Activated B cell treated with CpG ODN at 0.5 μM for 24 hours (primary cell): ENCODE measurements at places on chromosomes 2 and 18. TPM values are rescaled to one million over a fixed set of nuclear protein-coding genes. Genes with fewer than 3 reads are reported as not detected.

- H3K27me3 ChIP-seq: no peaks in the 10 kb centered on the region
- no peak for DNase-seq
- H3K4me3 ChIP-seq: no peak overlapping the region
Observed at GRCh38 chr2:1812926-1813325, 68.6 kb upstream of the PXDN start.

GRCh38 chr2:17617516-17617915 lies 77.0 kb downstream of the VSNL1 start:
- no peaks in the 10 kb centered on the region for H3K4me1 ChIP-seq
- peaks cover 20% of the 10 kb centered on the region for H3K27me3 ChIP-seq
- H3K27ac ChIP-seq: no peak overlapping the region
- no peak overlapping the region for H3K4me3 ChIP-seq

DNA sequence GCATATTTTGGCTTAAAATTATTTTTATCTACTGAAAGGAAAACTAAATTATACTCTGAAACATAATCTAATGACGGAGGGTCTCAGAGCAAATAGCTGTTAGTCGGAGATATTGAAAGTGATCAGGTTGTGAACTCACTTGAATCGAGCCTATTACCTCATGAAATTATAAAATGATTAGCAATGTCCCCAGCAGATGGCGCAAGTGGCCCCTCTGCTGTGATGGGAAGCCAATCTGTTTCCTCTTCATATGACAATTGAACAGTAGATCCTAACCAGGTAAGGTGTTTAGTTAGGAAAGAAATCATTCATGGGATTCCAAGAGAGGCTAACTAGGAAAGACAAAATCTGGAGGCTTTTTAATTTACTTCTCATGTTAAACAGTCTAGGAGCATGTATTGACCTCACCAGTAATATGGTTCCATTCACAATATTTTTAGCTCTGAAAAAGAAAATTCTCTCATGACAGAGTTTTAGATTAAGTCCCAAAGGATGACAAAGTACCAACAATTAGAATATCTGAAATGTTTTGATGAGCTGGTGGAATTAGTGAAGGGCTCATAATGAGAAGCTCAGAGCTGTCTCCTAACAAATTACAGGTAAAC lies 29.9 kb upstream of the MPPE1 start:
- peak; percentile 47 for DNase-seq
- no peaks in the 10 kb centered on the region for H3K27me3 ChIP-seq
- H3K4me3 ChIP-seq: no peak overlapping the region
- no peaks in the 10 kb centered on the region for H3K36me3 ChIP-seq

DNA sequence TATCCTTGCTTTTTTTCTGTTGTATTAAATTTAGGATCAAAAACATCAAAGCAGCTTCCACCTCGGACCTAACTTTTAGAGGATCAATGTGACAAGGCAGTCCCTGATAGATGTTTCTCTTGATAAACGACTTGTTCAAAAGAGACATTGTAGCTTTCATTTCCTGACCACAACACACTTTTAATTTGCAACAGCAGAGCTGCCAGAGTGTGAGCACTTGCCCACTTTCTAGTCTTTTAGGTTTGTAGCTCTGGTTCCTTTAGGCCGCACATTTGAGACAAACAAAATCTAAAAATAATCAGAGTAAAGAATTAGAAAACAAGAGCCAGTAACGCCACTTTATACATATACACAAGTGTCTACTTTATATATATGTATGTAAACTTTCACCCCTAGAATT lies 3.1 kb downstream of the FIGN start:
- DNase-seq: no peak
- no peak overlapping the region for H3K27ac ChIP-seq
- H3K4me3 ChIP-seq: no peak overlapping the region
- H3K27me3 ChIP-seq: peaks cover 24% of the 10 kb centered on the region
- H3K36me3 ChIP-seq: no peaks in the 10 kb centered on the region

DNA sequence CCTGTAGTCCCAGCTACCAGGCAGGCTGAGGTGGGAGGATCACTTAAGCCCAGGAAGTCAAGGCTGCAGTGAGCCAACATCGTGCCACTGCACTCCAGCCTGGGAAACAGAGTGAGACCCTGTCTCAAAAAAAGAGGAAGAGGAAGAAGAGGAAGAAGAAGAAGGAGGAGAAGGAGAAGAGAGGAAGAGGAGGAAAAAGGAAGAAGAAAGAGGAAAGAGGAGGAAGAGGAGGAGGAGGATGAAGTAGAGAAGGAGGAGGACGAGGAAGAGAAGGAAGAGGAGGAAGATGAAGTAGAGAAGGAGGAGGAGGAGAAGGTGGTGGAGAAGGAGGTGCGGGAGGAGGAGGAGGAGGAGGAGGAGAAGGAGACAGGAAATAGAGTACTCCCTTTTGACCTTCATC lies 38.0 kb downstream of the CFAP210 start:
- H3K27me3 ChIP-seq: peaks cover 2% of the 10 kb centered on the region
- H3K36me3 ChIP-seq: no peaks in the 10 kb centered on the region
- no peak for DNase-seq

DNA sequence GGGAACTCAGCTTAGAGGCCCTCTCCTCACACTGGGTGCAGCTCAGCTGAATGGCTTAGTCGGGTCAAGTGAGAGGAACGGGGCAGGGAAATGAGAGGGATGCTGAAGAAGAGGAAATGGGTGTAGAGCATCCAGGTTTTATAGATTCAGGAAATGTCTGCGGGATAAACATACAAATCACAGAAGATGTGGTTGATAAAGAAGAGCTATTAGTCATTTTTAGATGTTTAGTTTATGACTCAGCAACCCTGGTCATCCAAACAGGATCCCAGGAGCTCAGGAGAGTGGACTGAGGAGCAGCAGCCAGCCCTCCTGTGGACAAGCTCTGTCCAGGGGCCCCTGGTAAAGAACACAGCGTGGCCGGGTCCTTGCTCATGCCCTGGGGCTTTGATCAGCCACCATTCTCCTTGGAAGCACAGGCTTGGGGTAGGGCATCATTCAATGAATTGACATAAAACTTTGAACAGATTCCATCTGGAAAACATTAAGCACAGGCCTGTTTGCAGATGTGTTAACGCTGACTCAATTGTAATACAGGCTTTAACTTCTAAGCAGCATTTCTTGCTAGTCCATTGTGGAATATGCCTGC lies 83.0 kb downstream of the NPAS2 start:
- no peak overlapping the region for H3K27ac ChIP-seq
- DNase-seq: no peak
- H3K4me1 ChIP-seq: no peaks in the 10 kb centered on the region
- H3K4me3 ChIP-seq: no peak overlapping the region
- no peaks in the 10 kb centered on the region for H3K36me3 ChIP-seq

DNA sequence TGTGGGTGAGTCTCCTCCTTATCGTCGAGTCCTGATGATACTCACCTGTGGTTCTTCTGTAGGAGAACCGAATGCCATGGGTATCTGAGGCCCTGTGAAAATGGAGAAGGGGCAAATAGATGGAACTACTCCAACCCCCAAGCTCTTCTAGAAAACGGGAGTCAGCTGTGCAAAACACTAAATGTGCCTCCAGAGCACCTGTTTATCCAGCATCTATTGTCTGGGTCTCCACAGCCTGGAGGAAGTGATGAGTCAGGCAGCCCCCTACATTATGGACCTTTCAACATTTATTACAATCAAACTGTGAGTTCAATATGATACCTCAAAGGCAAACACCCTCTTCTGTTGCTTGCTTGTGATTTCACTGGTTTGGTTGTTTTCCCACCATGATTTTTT lies 9.8 kb upstream of the LRRFIP1 start:
- H3K4me1 ChIP-seq: peaks cover 20% of the 10 kb centered on the region
- H3K27me3 ChIP-seq: peaks cover 12% of the 10 kb centered on the region
- H3K36me3 ChIP-seq: no peaks in the 10 kb centered on the region
- DNase-seq: no peak

DNA sequence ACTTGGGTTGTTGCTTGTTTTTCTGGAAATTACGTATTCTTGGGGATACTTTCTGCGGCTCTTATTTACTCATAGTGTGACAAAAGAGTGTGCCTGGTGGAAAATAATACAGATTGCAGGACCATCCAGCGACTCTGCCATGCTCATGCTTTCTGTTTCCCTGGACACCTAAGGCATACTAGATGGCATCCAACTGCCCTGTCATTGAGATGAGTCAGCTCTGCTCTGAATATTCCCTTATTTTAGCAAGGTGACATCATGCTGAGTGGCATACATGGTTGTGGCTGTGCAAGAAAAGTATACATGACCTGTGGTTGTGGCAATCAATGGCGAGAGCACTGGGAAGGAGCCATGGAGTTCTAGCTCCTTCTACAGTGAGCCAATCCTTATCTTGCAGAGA lies 471.0 kb downstream of the TMEM182 start:
- no peak for DNase-seq
- H3K27ac ChIP-seq: no peak overlapping the region
- no peaks in the 10 kb centered on the region for H3K4me1 ChIP-seq
- H3K27me3 ChIP-seq: no peaks in the 10 kb centered on the region

GRCh38 chr2:12391116-12391515 lies 325.6 kb upstream of the TRIB2 start:
- H3K4me1 ChIP-seq: no peaks in the 10 kb centered on the region
- no peak overlapping the region for H3K4me3 ChIP-seq
- no peak for DNase-seq

- no peaks in the 10 kb centered on the region for H3K4me1 ChIP-seq
- H3K36me3 ChIP-seq: no peaks in the 10 kb centered on the region
- H3K4me3 ChIP-seq: no peak overlapping the region
- no peak overlapping the region for H3K27ac ChIP-seq
Observed at GRCh38 chr18:33469699-33470098, 29.2 kb upstream of the CCDC178 start.

DNA sequence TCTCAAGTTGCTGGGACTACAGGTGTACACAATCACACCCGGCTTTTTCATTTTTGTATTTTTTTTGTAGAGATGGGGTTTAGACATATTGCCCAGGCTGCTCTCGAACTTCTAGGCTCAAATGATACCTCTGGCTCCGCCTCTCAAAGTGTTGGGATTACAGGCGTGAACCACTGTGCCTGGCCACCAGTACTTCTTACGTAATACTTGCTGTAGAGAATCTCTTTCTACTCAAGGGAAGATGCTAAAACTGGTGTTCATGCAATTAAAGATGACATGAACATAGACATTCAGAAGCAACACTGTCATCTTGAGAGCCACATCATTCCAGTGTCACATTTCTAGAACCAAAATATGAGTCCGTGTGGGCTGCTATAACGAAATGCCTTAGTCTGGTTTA lies 53.7 kb upstream of the FRZB start:
- no peaks in the 10 kb centered on the region for H3K36me3 ChIP-seq
- no peaks in the 10 kb centered on the region for H3K4me1 ChIP-seq
- no peaks in the 10 kb centered on the region for H3K27me3 ChIP-seq
- no peak overlapping the region for H3K4me3 ChIP-seq

GRCh38 chr2:195419033-195419432 lies 238.0 kb upstream of the SLC39A10 start:
- H3K36me3 ChIP-seq: no peaks in the 10 kb centered on the region
- no peak overlapping the region for H3K4me3 ChIP-seq
- H3K4me1 ChIP-seq: peaks cover 9% of the 10 kb centered on the region
- no peaks in the 10 kb centered on the region for H3K27me3 ChIP-seq
- no peak overlapping the region for H3K27ac ChIP-seq

- no peaks in the 10 kb centered on the region for H3K36me3 ChIP-seq
- no peak for DNase-seq
- H3K4me1 ChIP-seq: peaks cover 20% of the 10 kb centered on the region
- no peaks in the 10 kb centered on the region for H3K27me3 ChIP-seq
- peak overlapping the region; percentile 42 for H3K4me3 ChIP-seq
Observed at GRCh38 chr2:180360283-180360618, 353.2 kb upstream of the CWC22 start.

GRCh38 chr2:239259603-239260298 lies 141.1 kb downstream of the HDAC4 start:
- peak overlapping the region; percentile 55 for H3K4me3 ChIP-seq
- no peak overlapping the region for H3K27ac ChIP-seq
- H3K4me1 ChIP-seq: peaks cover 54% of the 10 kb centered on the region
- H3K27me3 ChIP-seq: peaks cover 24% of the 10 kb centered on the region
- DNase-seq: no peak
- peaks cover 7% of the 10 kb centered on the region for H3K36me3 ChIP-seq

- H3K27me3 ChIP-seq: no peaks in the 10 kb centered on the region
- no peak overlapping the region for H3K27ac ChIP-seq
- H3K4me1 ChIP-seq: no peaks in the 10 kb centered on the region
- no peaks in the 10 kb centered on the region for H3K36me3 ChIP-seq
- DNase-seq: no peak
Observed at GRCh38 chr18:8777846-8778245, 72.5 kb downstream of the MTCL1 start.

GRCh38 chr18:40493316-40493715 lies 1461.7 kb upstream of the PIK3C3 start:
- no peaks in the 10 kb centered on the region for H3K36me3 ChIP-seq
- DNase-seq: no peak
- H3K4me1 ChIP-seq: no peaks in the 10 kb centered on the region
- no peak overlapping the region for H3K4me3 ChIP-seq

DNA sequence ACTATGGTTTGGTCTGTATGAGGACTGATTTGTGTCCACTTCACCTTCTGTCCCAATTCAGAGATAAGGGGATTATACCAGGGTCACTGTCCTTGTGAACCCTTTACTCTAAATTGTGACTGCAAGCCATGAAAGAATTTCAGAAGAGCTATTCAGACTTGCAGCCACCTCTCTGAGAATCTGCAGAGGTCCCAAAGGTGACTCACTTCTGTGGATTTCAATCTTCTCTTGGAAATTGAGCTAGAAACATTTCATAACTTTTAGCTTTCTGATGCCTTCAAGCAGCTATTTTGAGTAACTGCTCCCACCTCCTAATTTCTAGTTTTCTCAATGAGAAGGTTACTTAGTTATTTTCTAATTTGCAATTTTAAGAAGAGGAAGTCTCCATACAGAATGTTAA lies 1242.4 kb upstream of the ACVR2A start:
- H3K4me1 ChIP-seq: no peaks in the 10 kb centered on the region
- H3K27me3 ChIP-seq: no peaks in the 10 kb centered on the region
- DNase-seq: no peak
- H3K4me3 ChIP-seq: no peak overlapping the region
- H3K36me3 ChIP-seq: no peaks in the 10 kb centered on the region

- no peaks in the 10 kb centered on the region for H3K36me3 ChIP-seq
- peaks cover 43% of the 10 kb centered on the region for H3K27me3 ChIP-seq
- DNase-seq: no peak
- no peak overlapping the region for H3K4me3 ChIP-seq
- no peaks in the 10 kb centered on the region for H3K4me1 ChIP-seq
Observed at GRCh38 chr2:70347831-70348230, 46.0 kb upstream of the FAM136A start.

GRCh38 chr2:104856086-104856972 lies 2.4 kb downstream of the POU3F3 start:
- no peak for DNase-seq
- H3K27me3 ChIP-seq: peaks cover 62% of the 10 kb centered on the region
- H3K4me1 ChIP-seq: peaks cover 39% of the 10 kb centered on the region

DNA sequence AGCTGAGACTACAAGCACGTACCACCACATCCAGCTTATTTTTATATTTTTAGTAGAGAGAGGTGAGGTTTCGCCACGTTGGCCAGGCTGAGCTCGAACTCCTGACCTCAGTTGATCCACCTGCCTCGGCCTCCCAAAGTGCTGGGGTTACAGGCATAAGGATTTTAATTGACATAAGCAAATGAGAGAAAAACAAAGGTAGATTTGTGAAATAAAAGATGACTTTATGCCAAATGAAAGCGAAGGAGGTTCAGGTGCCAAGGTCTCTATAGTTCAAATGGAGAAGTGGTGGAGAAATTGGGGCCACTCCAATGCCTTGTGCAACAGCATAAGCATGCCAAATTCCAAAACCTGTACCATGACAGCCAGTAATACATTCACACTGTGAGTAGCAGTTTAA lies 180.6 kb downstream of the MREG start:
- peaks cover 11% of the 10 kb centered on the region for H3K27me3 ChIP-seq
- H3K36me3 ChIP-seq: no peaks in the 10 kb centered on the region
- no peak overlapping the region for H3K27ac ChIP-seq
- no peak overlapping the region for H3K4me3 ChIP-seq

Gene GKN1
- total RNA-seq: not detected in 2 replicates

Gene FAM98A
- total RNA-seq: 30.2 and 40.5 TPM in 2 replicates

Gene COBLL1
- total RNA-seq: 182 and 222 TPM in 2 replicates

Gene EFHD1
- not detected in 2 replicates for total RNA-seq

Gene ANTXR1
- not detected in 2 replicates for total RNA-seq

Gene ARHGAP28
- not detected in 2 replicates for total RNA-seq
